ENCODE measurements at places on chromosomes 2 and 18.

GRCh38 chr2:131543385-131543891 lies 15.8 kb downstream of the CCDC74A start:
- no peak for DNase-seq

- no peak for DNase-seq
Observed at GRCh38 chr2:144349674-144350073, 170.2 kb downstream of the ZEB2 start.

GRCh38 chr2:96315400-96316071 lies 9.6 kb upstream of the ITPRIPL1 start:
- no peak for DNase-seq

GRCh38 chr18:72878143-72878542 lies 10.4 kb upstream of the NETO1 start:
- no peak for DNase-seq

DNA sequence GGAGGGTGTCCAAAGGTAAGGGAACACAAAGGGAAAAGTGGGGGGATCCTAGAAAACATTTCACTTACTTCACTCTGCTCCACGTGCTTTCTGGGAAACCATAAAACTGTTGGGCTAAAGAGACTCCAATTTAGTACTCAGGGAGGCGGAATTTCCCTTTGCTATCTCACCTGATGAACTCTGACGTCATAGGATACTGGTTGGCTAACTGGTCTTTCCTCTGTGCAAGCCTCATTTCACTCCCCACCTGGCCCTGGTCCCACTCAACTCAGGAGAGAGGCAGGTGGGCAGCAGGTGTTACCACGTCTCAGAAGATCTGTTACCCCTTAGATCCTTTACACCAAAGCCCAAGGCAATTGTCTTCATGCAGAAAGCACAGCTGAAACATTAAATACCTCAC lies 51.8 kb upstream of the PMAIP1 start:
- DNase-seq = no peak
